ENCODE measurements at places on chromosomes 3 and 15. TPM values are rescaled to one million over a fixed set of nuclear protein-coding genes. Genes with fewer than 3 reads are reported as not detected.

GRCh38 chr3:10667269-10667668, 148.8 kb upstream of the SLC6A11 start:
- no peak overlapping the region for H3K4me3 ChIP-seq
- no peaks in the 10 kb centered on the region for H3K36me3 ChIP-seq
- H3K4me1 ChIP-seq, result no peaks in the 10 kb centered on the region
- H3K27me3 ChIP-seq, result peaks cover 18% of the 10 kb centered on the region

PLA1A gene
- 0.79 TPM for total RNA-seq

DNA sequence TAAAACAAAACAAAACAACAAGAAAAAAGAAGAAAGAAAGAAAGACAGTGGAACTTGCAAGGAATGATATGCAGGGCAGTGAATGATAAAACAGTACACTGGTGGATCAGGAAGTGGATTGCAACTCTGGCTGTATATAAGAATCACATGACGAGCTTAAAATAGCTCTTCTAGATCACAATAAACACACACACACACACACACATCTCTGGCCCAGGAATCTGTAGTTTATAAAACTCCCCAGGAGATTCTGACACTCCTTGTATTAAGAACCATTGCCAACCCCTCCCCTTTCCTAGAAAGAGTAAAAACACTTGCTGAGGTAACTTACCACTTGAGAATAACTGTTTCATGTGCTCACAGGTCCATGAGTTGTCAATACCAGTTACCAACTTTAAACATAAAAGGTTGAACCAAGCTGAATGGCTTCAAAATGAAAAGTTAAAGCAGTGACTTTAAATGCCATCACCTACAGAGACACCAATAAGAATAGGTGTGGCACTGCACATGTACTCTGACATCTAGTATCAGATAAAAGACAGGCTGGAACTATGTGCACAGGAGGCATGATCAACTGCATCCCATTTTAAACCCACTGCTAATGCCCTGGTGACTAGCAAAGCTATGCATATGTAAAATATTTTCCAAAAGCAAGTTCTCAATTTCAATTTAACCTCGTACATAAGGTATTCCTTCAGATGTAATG, 3.9 kb downstream of the CPOX start:
- no peak overlapping the region for H3K27ac ChIP-seq
- no peak for DNase-seq
- no peaks in the 10 kb centered on the region for H3K27me3 ChIP-seq
- peaks cover 25% of the 10 kb centered on the region for H3K36me3 ChIP-seq

DNA sequence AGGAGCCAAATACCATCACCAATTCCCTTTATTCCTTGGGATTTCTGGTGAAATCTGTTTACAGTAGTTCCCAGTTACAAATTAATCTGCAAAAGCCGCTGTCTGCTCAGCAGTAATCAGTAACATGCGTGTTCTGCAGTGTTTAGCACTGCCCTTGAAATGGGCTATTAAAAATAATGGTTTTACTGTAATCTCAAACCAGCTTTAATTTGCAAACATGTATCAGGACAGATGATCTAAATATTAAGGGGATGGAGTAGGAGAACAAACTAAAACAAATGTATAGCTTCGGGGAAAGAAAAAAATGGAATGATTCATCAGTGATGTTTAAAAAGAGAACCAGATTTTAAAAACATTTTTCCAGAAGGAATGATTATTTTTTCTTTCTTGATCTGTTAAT, 513.2 kb downstream of the MECOM start:
- peaks cover 58% of the 10 kb centered on the region for H3K27me3 ChIP-seq
- no peak overlapping the region for H3K27ac ChIP-seq
- DNase-seq, result no peak
- H3K4me3 ChIP-seq, result no peak overlapping the region
- H3K36me3 ChIP-seq, result no peaks in the 10 kb centered on the region

SLCO3A1 gene
- 13.6 TPM for total RNA-seq
